Uterus (tissue), 4 donors: ENCODE measurements at places on chromosomes 11 and 22. TPM values are rescaled to one million over a fixed set of nuclear protein-coding genes. Genes with fewer than 3 reads are reported as not detected.

GRCh38 chr11:87304412-87304811 is 266.7 kb downstream of the TMEM135 start:
- DNase-seq, result no peak

GRCh38 chr11:74072721-74073120 is 63.8 kb upstream of the UCP3 start:
- no peak for DNase-seq

- no peak for DNase-seq
Measured at GRCh38 chr11:73367482-73368024, 8.6 kb upstream of the RELT start.

The KDELR3 gene
- total RNA-seq, result 4.7 TPM

DNA sequence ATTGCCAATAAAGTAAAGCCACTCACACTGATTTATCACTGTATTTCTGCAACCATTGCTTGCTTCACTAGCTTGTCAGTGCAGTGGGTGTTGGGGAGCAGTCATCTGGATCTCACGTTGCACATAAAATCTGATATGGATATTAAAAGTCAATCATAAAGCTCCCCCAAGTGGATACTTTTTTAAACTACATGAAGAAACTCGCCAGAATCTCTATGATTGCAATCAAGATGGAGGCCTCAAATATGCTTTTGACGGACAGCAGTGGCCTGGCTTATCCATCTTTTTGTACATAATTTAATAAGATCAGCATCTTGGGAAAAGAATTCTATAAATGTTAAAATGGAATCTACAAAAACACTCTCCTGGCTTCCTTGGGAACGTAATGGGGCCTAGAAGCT is 137.7 kb downstream of the WT1 start:
- DNase-seq, result no peak

- no peak for DNase-seq
Measured at GRCh38 chr11:59678813-59679165, 10.0 kb upstream of the PATL1 start.

- DNase-seq, result no peak
Measured at GRCh38 chr11:119052163-119052814, 4.7 kb downstream of the HYOU1 start.

The SLC25A17 gene
- total RNA-seq, result 27.9 TPM

The KDM4E gene
- total RNA-seq, result not detected

- no peak for DNase-seq
Measured at GRCh38 chr11:71488681-71489270, 35.8 kb downstream of the NADSYN1 start.

GRCh38 chr22:50049299-50050195 is 8.6 kb downstream of the TTLL8 start:
- DNase-seq, result no peak

GRCh38 chr11:5247472-5248192 is 2.0 kb downstream of the HBG1 start:
- DNase-seq, result no peak

DNA sequence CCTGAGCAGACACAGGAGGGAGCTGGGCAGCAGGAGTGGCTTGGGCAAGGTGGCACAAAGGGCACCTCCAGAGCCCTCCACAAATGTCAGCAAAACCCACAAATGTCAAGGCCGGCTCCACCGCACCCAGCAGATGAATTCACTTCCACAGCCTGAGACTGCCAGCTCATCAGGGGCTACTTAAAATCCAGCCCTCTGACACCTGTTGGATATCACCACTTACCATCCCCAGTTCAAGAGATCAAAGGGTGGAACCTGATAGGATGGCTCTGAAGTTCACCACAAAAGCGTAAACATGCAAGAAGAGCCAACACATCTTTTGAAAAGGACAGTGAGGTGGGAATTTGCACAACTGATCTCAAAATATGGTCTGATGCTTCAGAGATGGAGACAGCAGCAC is 168.6 kb upstream of the GRK3 start:
- DNase-seq, result no peak

The ANKK1 gene
- total RNA-seq, result 1.0 TPM

The MCHR1 gene
- 1.2 TPM for total RNA-seq

GRCh38 chr22:31139866-31140716 is at the start of gene PLA2G3:
Gene PLA2G3, minus strand, starts transcription at chr22:31140508. Its CDS starts 154 bp downstream, at chr22:31140354.
- DNase-seq, result no peak

DNA sequence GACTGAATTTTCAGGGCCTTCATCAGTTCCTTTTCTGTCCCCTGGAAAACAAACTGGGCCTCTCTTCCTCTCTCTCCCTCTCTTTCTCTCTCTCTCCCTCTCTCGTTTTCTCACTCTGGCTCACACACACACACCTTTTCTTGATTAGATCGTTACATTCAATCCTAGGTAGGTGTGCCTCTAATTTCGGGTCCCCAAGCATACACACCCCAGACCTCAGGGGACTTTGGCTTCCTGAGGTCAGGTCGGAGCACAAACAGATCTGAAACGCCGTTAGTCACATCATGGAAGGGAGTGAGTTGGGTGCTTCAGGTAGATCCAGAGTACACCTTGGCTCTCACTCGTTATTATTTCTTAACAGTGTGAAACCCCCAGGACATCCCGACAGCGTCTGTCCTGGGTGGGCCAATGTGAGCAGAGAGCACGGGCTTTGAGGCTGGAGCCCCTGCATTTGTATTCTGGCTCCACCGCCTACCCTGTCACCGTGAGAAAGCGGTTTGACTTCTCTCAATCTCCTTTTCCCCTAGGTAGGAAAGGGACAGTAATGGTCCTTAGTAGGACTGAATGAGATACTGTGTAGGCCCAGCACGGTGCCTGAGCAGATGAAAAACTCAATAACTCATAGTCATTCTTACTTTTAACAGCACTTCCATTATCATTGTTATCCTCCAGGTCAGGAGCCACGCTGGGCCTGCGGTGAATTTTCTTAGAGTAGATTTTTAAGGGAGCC is 37.3 kb upstream of the POU2AF1 start:
- DNase-seq, result no peak

The OSM gene
- total RNA-seq, result 0.76 TPM

- DNase-seq, result no peak
Measured at GRCh38 chr11:134382257-134382656, 29.8 kb downstream of the B3GAT1 start.

GRCh38 chr11:126477535-126478305 is 122.2 kb downstream of the ST3GAL4 start:
- DNase-seq, result no peak

The FOLR2 gene
- 0.51 TPM for total RNA-seq

- no peak for DNase-seq
Measured at GRCh38 chr11:65207918-65208784, 26.4 kb downstream of the CAPN1 start.

- DNase-seq, result no peak
Measured at GRCh38 chr22:19766511-19767426, 6.2 kb downstream of the TBX1 start.

- DNase-seq, result peak; percentile 81
Measured at GRCh38 chr11:102111011-102111786, 952 bp downstream of the YAP1 start.

The HSD17B12 gene
- 101 TPM for total RNA-seq

DNA sequence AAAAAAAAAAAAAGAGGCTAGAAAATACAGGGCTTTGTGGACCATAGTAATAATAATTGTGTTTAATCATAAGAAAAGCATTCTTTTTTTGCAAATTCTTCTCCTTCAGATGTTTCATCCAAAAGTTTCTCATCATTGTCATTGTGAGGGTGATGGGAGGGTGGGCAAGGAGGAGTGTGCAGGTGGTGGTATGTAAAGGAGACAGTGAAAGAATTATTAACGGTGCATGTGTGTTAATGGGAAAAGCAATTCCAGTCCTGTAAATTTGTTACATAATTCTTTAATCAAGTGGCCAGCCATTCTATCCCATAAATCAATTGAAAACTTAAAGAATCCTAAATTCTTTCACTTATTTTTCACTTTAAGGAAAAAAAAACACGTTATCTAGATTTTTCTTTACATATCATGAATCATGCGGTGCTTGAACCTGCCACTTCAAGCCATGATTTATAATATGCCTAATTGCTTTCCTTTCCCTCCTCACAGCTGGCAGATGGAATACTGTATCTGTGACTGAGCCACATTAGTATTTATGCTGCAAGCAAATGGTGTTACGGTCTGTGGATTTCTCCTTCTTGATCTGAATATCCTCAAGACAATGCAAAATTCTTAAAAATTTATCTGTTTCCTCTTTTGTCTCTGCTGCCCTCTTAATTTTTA is 318.5 kb downstream of the JRKL start:
- no peak for DNase-seq

The UPB1 gene
- not detected for total RNA-seq

The RCOR2 gene
- not detected for total RNA-seq

DNA sequence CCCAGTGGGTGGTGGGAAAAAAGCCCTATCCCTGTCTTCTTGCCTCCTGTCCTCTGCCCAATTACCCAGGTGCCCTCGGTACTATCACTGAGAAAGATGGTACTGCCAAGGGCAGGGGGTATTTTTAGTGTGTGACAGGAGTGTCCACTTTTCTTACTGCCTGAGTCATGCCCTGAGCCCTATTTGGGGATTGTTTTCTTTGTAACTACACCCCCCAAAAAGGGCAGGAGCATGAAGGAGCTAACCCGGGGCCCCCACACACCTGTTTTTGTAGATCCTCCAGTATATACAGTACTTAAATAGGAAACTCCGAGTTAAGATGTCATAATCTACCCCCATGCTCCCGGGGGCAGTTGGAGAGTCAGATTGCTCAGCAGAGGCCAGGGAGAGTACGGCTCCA is 3.8 kb downstream of the SMTNL1 start:
- no peak for DNase-seq

The RGL4 gene
- total RNA-seq, result 0.21 TPM

DNA sequence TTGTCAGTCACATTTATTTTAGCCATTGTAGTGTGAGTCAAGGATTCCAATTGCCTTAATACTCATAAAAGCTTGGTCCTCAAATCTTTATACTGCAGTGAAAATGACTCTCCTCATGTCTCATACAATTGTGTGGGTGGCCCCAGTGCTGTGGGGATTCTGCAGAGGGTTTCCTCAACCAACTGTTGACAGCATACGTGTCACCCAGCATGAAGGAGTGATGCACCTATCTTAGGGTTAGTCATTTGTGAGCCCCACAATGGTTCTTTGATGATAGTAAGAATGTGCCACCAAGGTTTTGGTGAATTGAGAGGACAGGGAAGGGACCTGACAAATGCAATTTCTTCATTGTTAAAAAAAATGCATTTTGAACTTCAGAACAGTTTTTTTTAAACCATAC is 1046.2 kb downstream of the OPCML start:
- no peak for DNase-seq

GRCh38 chr11:37105427-37105826 is 507.4 kb upstream of the RAG2 start:
- DNase-seq, result no peak

GRCh38 chr11:61023086-61023965 is 51.8 kb downstream of the CD6 start:
- no peak for DNase-seq

The MYOD1 gene
- total RNA-seq, result not detected

DNA sequence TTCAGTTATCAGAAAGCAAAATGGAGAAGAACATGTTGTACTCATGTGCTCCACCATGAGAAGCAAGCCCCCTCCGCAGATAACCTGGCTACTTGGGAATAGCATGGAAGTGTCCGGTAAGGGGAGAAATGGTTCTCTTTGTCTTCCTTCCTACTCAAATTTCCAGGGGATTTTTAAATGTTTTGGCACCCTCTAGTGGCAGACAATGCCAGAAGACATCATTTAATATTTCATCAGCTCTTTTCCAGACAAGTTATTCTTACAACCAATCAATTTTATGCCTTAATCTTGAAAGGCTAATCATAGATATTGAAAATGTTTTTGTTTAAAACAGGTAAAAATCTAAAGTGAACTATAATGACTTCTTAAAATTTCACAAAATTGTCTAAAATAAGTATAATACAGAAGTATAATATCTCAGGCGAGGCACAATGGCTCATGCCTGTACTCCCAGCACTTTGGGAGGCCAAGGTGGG is 15.7 kb downstream of the CRTAM start:
- DNase-seq, result peak; percentile 24

- no peak for DNase-seq
Measured at GRCh38 chr11:61850687-61851086, 22.6 kb downstream of the FADS2 start.

DNA sequence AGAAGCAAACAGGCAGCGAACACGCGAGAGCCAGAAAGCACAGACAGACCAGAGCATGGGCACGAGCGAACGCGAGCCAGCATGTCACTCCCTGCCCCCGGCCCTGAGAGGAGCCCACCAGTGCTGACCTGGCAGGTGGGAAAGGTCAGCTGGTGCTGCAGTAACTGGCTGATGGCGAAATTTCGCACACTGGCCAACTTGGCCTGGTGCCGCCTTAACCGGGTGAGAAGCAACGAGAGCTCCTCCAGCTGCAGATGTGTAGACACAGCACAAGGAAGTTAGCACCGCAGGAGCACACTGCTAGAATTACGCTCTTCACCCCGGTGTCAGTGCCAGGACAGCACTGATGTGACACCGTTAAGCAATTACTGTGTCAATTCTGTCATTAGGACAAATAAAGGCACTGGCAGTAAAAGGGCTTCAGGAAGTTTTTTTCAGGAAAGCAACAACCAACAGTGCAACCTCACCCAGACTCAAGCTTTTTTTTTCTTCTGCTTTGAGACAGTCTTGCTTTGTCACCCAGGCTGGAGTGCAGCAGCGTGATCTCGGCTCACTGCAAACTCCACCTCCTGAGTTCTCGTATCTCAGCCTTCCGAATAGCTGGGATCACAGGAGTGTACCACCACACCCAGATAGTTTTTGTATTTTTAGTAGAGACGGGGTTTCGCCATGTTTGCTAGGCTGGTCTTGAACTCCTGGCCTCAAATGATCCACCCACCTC is 76.8 kb downstream of the C11orf58 start:
- peak; percentile 31 for DNase-seq

The TMEM132A gene
- 0.51 TPM for total RNA-seq

DNA sequence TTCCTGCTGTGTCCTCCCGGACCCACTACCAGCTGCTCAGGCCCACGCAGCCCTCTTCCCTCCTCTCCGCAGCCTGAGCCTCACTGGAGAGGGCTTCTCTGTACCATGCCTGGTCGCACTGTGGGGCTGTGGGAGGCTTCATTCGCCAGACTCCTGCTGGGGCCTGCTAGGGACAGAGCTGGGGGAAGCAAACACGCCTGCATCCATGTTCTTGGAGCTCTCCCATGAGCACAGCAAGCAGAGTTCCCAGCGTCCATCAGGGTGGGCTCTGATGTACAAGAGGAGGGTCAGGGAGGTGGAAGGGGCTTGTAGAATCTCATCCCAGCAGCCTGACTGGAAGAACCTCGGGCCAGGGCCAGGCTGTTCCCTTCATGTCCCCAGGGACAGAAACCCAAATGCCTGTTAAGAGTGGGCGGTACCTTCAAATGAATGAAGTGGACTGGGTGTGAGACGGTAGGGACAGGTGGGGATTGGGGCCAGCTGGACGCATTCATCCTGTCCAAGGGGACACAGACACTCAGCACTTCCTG is 59.9 kb downstream of the MPPED1 start:
- DNase-seq, result no peak
